ENCODE measurements at places on chromosomes 11 and 22.

DNA sequence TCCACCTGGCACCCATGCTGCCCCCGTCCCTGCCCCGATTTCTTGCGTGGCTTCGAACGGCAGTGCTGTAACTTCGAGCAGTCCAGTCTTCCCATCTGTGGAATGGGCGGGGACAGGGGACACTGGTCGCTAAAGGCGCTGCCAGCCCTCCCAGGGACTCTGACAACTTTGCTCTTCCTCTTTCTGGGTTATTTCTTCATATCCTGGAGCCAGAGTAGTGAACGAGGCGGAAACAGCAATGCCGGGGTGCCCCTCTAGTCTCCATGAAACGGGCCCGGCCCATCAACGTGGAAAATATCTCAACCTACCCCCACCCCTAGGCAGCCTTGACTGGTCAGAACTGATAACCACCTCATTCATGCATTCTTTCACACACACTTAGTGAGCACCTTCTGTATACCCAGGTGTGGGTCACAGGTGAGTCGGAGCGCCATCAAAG, 42.8 kb downstream of the TRIOBP start:
- DNase-seq, result no peak

- no peak for DNase-seq
Observed at GRCh38 chr11:5364214-5364613, 12.9 kb downstream of the OR51B6 start.

GRCh38 chr22:37239336-37240239, 4.5 kb downstream of the RAC2 start:
- no peak for DNase-seq

DNA sequence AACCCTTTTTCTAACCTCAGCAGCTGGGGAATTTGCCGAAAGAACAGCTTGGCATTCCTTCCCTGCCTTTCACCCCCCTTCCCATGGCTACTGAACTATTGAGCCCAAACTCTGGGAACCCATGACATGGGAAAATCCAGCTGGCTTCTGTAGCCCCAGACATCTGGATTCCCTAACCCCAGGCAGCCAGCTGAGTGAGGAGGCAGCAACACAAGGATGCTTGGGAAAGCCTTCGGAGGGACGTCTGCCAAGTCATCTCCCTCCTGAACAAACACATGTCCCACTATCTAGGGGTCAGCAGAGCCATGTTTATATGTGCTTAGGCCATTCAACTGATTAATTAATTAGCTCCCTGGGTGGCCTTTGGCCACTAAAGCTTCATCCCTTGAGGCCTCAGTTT, 21.6 kb downstream of the LRRC55 start:
- no peak for DNase-seq

DNA sequence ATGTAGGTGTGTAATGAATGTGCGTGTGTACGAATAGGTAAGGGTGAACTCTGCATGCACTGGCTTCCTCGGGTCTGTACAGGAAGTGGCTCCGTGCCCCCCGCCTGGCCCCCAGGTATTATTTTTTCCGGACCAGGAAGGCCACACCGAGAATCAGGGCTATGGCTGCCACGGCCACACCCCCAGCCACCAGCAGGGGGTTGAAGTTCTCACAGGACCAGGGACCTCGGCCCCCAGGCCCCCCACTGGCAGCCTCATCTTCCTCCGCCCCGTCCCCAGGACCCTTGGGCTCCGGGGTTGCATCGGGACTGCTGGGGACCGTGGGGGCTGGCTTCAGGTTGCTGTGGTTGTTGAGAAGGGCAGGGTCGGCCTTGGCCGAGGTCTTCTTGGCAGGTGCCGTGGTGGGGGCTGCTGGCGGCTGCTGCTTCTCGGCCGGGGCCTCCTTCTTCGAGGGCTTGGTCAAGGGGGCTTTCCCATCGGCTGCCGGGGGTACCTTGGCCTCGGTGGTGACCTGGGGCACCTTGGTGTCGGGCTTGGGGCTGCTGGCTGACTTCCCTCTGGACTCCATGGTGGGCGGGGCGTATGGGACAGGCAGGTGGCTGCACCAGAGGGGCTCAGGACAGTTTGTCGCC, 1.8 kb downstream of the CEND1 start:
- DNase-seq, result no peak

GRCh38 chr11:14249121-14249963, 109.6 kb downstream of the RRAS2 start:
- DNase-seq, result no peak

DNA sequence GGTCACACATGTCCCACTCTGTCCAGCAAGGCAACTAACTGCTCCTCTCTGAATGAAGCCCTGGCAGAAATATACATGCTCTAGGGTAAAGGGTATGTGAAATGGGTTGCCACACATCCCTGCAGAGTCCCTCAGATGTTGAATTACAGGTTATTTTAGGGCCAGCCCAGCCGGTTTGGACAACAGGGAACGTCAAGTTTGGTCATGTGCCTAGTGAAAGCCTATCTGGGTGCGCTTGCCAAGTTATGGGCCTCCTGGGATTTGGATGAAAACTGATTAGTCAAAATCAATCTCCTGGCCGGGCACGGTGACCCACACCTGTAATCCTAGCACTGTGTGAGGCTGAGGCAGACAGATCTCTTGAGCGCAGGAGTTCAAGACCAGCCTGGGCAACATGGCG, 10.4 kb downstream of the AP1B1 start:
- DNase-seq, result peak; percentile 51

GRCh38 chr11:134270250-134270714, 5.9 kb upstream of the GLB1L3 start:
- DNase-seq, result no peak

- DNase-seq, result no peak
Observed at GRCh38 chr11:34890812-34891211, 25.4 kb downstream of the APIP start.

GRCh38 chr11:119417726-119418540, 5.0 kb downstream of the THY1 start:
- DNase-seq, result peak; percentile 85

DNA sequence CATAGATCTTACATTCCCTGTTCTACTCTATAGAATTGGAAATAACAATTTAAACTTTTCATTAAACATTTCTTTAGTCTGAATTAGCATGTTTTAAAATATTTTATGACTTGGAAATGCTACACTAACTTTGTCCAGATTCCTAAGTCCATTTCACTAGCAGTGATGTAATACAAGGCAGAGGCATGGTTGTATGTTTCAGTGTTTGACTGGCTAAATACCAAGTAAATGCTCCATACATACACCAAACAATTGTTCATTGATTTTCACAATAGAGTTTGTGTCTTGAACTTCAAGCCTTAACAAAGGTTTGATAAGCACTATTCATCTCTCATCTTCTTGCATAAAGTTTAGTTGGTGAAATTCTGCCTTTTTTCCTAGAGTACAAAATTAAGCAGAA, 13.5 kb downstream of the ZBED5 start:
- no peak for DNase-seq

GRCh38 chr11:66973956-66974580, 1.0 kb upstream of the C11orf86 start:
- no peak for DNase-seq

GRCh38 chr11:62880231-62880802, 379 bp upstream of the SLC3A2 start:
- DNase-seq, result peak; percentile 91

- DNase-seq, result no peak
Observed at GRCh38 chr11:59216641-59217564, 4.2 kb upstream of the MPEG1 start.

GRCh38 chr11:66902486-66903177, 45.8 kb downstream of the LRFN4 start:
- DNase-seq, result no peak

- DNase-seq, result no peak
Observed at GRCh38 chr11:134412203-134413042, at the start of gene B3GAT1. TSS of gene B3GAT1 (minus strand) at chr11:134412242. CDS start at chr11:134387659, 24,583 bp downstream.

- peak; percentile 72 for DNase-seq
Observed at GRCh38 chr11:76656571-76657081, 13.9 kb downstream of the LRRC32 start.

DNA sequence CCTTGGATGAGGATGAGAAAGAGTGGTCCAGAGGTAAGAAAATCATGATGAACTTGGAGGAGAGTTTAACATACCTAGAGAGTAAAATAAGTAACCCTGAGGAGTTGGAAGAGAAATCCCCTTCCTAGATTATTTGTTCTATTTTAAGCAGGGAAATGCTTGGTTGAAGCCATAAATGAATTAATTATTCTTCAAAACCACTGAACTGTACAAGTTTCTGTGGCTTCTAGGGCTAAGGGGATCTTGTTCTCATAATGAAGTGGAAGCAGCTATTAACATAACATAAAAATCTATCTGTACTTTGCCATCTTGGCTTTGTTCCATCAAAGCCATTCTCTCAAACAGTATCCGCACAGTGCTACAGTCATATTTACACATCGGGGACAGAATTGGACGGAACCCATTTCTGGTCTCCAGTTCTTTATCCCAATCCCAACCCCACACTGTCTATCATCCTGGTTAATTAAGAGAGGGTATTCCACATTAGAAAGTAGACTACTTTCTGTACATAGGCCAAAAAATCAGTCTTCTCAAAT, 14.5 kb upstream of the ARHGAP42 start:
- DNase-seq, result no peak

DNA sequence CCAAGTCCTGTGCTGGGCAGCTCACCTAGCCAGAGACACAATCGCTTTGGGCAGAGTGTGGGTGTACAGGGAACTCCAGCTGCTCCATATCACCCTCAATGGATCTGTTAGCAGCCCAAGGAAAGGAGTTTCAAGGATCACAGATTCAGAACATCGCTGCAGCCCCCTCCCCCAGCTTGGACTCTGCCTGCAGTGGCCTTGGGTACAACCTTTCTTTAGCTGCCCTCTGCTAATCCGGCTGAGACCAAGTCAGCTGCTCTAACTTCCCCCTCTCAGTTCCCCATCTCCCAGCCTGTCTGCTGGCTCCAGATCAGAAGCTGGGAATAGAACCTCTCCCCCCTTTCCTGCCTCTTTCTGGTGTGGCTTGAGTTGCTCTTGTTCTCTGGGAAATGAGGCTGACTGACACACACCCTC, 1.3 kb downstream of the TMEM86A start:
- DNase-seq, result peak; percentile 59

DNA sequence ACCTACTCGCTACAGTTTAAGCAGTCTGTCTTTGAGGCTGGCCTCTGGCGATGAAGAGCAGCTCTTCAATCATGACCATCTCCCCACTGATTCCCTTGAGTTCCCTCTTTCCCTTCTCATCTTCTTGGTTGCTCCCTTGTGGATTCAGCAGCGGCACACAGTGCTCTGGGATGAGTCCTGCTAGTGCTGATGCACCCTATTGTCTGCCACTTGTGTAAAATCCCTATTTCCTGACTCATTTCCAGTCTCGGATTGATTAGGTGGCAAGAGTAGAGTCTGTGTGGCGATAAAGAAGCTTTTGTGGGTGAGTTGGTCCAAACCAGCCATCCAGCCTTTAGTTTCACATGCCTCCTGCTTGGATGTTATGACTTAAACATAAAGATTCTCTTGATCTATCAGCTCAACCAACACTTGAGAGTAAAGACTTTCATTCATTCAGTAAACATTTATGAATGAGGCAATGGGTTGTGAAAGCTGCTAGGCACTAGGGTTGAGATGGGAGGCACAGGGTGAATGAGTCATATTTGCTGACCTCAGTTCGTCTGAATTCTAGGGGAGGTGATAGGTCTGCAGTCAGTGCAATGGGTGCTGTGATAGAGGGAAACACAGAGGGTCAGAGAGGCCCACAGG, 219.4 kb upstream of the RAG2 start:
- DNase-seq, result no peak

GRCh38 chr11:61811831-61812230, 5.0 kb downstream of the FADS1 start:
- DNase-seq, result no peak

DNA sequence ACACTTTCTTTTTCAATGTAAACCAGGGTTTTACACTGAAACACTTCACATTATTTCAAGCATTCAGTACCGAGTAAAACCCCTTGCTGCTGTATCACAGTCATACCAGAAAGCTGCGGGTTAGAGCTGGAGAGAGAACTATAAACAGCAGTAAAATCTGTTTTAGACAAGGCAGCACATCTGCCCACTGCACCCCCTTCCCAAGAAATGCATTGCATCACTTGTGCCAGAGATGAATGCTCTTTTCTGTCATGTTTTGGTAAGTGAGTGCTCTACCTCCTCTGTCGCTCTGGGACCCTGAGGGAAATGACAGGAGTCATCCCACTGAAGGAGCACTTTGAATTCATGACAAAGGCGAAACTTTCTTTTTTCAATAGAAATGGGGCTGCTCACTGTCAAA, 107.2 kb downstream of the MAML2 start:
- no peak for DNase-seq

GRCh38 chr22:38144025-38144405, 33.5 kb upstream of the BAIAP2L2 start:
- peak; percentile 67 for DNase-seq

DNA sequence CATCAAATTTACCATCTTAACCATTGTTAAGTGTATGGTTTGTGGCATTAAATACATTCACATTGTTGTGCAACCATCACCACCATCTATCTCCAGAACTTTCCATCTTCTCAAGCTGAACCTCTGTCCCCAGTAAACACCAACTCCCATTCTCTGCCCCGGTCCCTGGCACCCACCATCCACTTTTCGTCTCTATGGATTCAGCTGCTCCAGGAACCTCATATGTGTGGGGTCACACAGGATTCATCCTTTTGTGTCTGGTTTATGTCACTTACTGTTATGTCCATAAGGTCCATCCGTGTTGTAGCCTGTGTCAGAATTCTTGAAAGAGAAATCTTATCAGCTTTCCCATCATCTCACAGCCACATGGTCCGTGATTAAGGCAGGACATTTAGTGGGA, 16.3 kb downstream of the TSPAN32 start:
- DNase-seq, result peak; percentile 57

- DNase-seq, result no peak
Observed at GRCh38 chr22:29727131-29727523, 7.3 kb downstream of the CABP7 start.

DNA sequence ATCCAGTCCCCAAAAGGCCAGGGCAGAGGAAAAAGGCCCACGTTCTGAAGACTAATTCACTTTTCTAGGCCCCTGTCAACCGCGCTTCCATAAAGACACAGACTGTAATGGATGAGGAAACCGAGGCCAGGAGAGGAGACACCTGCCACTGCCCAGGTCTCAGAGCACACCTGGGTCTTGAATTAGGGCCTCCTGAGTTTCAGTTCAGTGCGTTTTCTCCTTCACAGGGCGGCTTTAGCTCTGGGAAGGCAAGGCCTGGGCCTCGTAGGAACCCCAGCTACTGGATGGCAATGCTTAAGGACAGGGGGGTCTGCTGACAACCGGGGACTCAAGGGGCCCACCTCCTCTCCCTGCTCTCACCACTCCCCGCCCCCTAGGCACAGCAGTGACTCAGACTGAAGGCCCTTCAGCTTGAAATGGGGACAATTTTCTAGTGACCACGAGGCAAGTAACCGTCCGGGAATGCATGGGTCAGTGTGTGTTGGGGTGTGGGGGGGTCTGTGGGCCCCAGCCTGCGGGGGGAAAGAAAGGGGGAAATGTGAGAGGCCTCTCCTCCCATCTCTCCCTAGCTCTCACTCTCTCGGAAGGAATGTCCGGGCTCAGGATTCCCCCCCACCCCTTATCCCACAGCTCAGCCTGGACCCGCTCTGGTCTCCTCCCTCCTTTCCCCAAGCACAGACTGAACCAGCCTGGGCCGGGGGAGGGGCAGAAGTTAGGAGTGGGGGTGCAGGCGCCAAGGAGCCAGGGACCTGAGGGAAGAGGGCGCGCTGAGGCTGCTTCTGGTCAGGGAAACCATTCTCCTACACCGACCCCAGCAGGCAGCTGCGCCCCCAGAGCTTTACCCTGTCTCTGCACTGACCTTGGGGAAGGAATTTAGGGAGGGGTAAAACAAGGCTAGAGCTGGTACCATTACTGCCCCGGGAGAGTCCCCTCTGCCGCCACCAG, 17.2 kb downstream of the CREB3L1 start:
- DNase-seq, result no peak
